ENCODE measurements at places on chromosomes 11 and 22. TPM values are rescaled to one million over a fixed set of nuclear protein-coding genes. Genes with fewer than 3 reads are reported as not detected.

GRCh38 chr11:35787626-35788025, 125.1 kb downstream of the TRIM44 start:
- DNase-seq: no peak

C11orf65 gene
- total RNA-seq: not detected

DNA sequence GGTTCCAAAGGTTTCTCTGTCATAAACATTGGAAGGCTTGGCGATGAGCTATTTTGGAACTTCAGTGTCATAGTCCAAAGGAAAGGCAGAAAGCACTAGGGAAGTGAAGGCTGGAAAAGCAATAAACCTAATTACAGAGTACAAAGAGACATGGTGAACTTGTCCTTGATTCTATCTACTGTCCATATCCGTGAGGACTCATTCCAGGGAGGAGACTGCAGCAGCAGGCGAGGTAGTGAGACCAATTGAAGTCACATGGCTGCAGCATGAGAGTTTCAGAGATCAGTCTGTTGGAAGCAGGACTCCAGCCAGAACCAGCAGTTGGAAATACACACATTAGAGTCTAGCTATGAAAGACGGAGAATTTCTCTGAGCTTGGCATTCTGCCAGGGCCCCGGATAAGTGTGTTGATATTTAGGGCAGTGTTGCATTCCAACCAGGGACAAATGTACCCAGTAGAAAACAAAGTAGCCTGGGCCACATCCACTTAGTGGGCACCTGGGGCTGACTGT, 54.1 kb upstream of the ARHGAP42 start:
- peak; percentile 77 for DNase-seq

GRCh38 chr11:70733327-70734325, 335.3 kb downstream of the CTTN start:
- DNase-seq: no peak

C1QTNF4 gene
- total RNA-seq: 0.42 TPM

DNA sequence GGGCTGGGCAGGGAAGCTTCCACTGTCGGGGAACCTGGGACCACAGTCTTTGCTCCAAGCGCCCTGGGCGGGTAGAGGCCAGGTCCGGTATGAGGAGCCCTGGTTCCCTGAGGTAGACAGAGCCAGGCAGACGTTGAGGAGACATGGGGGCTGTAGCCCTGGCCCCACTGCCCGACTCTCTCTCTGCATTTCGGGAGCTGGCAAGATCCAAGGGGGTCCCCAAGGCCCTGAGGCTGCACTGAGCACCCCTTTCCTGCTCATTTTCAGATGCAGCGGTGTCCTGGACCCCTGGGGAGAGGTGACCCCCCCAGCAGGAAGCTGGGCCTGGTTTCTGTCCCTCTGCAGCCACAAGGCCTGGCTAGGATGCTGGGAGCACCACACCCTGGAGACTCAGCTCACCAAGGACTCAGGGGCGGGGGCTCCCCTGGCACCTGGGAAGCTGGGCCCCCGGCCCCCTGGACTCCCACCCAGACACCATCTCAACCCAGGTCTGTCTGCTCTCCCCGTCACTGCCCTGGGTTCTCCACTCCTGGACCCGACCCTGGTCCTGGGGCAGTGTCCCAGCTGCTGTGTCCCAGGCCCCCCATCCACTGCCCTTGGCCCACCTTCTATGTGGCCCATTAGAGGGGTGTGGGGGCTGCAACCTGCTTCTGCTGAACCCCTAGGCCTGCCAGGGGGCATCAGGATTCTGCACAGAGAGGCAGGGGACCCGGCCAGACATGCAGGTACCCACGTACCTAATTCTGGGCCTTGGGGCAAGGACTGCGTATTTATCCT, 15.0 kb upstream of the MUC6 start:
- DNase-seq: peak; percentile 39

- DNase-seq: no peak
Observed at GRCh38 chr22:17137170-17137569, 16.0 kb upstream of the TMEM121B start.

PVALB gene
- not detected for total RNA-seq

All from heart left ventricle (tissue), 16 donors.